ENCODE measurements at places on chromosomes 2 and 18. TPM values are rescaled to one million over a fixed set of nuclear protein-coding genes. Genes with fewer than 3 reads are reported as not detected.

- no peak for DNase-seq
Measured at GRCh38 chr2:8238521-8239230, 443.2 kb upstream of the ID2 start.

GRCh38 chr2:8534729-8535468, 147.0 kb upstream of the ID2 start:
- no peak for DNase-seq

Gene LHCGR
- total RNA-seq: not detected

DNA sequence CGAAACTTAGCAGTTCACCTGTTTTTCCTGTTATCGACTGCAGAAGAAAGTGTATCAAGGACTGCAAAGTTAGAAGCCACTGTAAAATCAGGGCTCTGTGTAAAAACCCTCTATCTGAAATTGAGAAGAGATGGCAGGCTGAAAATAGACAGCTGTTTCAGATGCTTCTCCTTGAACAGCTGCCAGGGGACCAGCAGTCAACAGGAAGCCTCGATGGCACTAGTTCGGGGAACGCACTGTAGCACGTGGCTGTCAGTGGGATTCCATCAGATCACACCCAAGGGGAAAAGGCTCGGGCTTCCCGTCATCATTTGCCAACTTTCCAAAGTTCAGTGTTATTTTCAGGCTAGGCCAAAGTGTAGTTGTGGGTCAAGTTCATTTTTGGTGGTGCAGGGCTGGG, 316.9 kb downstream of the TXNL1 start:
- DNase-seq: no peak

- DNase-seq: no peak
Measured at GRCh38 chr2:106272216-106272807, 78.2 kb upstream of the UXS1 start.

GRCh38 chr2:138564586-138565229, 63.1 kb downstream of the SPOPL start:
- DNase-seq: no peak

Gene MFSD2B
- total RNA-seq: not detected
